CD4-positive, alpha-beta T cell treated with Interleukin-10 for 1 hour (primary cell): ENCODE measurements at places on chromosomes 16 and 17.
A peak's percentile ranks its signal among the peaks of the same experiment; 100 is the strongest.

DNA sequence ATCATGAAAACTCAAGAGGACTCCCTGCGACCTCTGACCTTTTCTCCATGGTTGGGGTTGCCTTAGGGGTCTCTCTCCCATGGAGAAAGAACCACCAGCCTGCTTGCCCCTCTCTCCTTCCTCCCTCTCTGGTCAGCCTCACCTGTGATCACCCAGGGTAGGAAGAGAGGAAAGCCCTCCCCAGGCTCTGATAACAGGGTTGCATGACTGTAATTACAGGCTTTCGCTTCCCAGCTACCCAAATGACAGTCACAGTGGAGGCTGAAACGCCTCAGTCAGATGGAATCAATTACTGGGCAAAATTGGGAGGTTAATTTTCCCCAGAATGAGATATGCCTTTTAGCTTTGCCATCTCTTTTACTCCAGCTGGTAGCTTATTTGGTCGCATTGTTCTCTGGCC is 265.8 kb upstream of the SOX9 start:
- DNase-seq = no peak

- DNase-seq = no peak
Measured at GRCh38 chr17:63436523-63437110, 9.5 kb downstream of the CYB561 start.

DNA sequence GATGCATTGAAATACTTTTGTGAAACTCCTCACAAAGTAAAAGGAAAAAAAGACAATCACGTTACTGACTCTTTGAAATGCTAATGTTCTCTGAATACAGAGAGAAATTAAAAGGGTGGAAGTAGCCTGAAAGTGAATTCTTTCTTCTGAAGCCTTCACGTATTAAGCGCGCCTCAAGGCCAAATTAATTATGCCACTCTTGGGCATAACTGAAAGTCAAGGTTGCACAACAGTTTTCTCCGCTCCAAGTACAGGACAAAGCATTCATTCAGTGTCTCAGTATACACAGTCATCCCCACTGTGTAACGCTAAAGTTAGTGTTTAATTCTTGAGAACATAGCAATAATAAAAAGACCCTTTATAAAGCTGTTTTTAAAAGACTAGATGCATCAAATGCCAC is 21.5 kb downstream of the PARN start:
- no peak for DNase-seq

GRCh38 chr16:55760310-55761001 is 72.4 kb downstream of the CES1 start:
- DNase-seq = no peak

DNA sequence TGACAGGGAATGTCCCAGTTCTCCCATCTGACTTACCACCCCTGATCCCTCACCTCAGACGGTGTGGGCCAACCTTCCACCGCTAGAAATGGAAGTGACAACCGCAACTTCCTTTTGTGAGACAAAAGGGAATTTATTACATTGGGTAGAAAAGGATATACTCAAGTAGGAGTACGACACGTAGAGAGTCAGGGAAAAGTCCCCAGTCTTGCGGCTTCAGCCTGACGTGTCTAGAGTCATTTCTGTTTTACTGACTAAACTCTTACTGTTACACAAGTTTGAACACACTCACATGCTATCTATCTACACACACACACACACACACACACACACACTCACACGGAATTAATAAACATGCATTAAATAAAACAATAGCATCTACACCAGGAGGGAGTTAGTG is 178.9 kb downstream of the COPRS start:
- DNase-seq = peak; percentile 16

- no peak for DNase-seq
Measured at GRCh38 chr17:27283060-27283459, 10.9 kb upstream of the WSB1 start.

DNA sequence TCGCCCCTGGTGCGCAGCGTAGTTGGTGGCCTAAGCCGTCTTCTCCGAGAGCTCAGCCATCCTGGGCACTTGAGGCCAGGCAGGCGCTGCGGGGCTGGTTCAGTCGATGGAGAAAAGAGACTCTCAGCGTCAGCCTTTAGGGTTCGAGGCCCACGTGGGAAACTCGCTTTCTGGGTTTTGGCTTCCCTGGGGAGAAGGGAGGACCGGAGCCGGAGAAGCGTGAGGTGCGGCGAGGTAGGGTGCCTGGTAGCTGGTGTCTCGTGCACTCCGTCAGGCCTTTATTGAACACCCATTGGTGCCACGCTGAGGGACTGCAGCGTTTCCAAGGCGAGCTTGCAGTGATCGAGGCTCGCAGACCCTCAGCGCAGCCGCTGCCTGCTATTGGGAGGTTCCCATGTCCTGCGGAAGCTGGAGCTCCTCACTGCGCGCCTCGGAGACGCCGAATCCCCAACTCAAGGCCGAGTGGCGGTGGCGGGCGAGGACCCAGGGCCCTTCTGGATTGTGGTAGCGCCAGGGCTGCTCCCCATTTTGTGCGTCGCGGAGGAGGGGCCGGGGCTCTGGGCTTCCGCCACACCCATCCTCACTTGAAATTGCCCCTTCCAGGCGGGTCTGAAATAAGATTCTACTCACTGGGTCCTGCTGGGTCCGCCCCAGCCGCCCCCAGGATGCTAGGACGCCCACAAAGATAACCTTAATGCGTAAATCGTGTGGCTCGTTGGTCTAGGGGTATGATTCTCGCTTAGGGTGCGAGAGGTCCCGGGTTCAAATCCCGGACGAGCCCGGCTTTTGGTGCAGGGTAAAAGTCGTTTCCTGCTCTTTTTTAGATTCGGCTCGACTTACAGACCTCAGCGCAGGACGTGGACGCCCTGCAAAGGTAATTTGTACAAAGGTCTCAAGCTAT is 1.2 kb downstream of the OR1F1 start:
- DNase-seq = peak; percentile 34
